ENCODE measurements at places on chromosomes 5 and 9.
A peak's percentile ranks its signal among the peaks of the same experiment; 100 is the strongest.

DNA sequence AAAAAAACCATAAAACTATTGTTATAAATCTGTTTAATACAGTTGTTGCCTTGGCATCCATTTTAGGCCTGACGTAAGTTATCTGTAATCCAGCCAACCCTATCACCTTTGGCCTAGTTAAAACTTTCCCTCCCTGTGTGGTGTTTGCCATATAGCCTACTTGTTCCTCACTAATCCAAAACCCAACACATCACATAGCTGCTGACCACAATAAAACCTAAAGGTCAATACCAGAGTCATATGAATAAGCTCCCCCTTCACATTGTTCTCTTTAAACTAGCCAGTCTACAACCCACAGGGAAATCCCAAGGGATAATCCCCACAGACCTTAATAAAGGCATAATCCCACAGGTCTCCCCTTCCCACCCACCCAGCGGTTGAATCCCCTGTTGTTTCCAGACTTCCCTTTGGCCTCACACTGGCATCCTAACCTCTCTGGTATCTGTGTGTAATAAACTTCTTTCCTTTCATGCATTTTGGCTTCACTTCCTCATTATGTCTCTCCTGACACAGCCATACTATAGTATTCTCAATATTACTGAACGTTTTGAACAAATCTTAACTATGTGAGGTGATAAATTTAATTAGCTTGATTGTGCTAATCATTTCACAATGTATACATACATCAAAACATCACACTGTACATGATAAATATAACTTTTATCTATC lies 50.8 kb downstream of the DTWD2 start:
- peak; percentile 53 for DNase-seq

GRCh38 chr5:135009736-135010501 lies 24.1 kb downstream of the PITX1 start:
- DNase-seq: no peak

- no peak for DNase-seq
Measured at GRCh38 chr5:68502531-68502930, 287.0 kb downstream of the PIK3R1 start.

- DNase-seq: peak; percentile 17
Measured at GRCh38 chr5:84274585-84275468, 109.9 kb downstream of the EDIL3 start.

Measured in MV-4-11 (cell line).